RWPE2 (cell line): ENCODE measurements at places on chromosomes 13 and 19.

- no peak for DNase-seq
These were observed 55.5 kb downstream of the CYSLTR2 start for GRCh38 chr13:48709213-48709612.

DNA sequence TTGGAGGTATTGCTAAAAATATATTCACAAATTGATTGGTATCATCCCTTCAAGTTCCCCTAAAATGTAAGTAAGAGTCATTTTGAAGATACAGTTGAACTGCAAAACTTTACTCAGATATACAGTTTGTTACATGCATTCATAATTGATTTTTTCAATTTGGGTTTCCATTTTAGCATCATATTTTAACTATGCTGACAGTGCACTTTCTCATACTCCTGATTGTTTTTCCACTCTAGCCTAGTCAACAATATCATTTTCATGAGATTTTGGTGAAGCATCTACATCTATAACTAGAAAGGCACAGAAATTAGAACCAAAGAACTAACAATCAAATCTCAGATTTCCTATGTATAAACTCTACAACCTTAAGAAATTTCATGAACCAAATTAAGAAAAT, 2850.4 kb upstream of the PCDH20 start:
- DNase-seq = no peak

GRCh38 chr13:45332831-45333219, 8.2 kb downstream of the TPT1 start:
- DNase-seq = no peak

DNA sequence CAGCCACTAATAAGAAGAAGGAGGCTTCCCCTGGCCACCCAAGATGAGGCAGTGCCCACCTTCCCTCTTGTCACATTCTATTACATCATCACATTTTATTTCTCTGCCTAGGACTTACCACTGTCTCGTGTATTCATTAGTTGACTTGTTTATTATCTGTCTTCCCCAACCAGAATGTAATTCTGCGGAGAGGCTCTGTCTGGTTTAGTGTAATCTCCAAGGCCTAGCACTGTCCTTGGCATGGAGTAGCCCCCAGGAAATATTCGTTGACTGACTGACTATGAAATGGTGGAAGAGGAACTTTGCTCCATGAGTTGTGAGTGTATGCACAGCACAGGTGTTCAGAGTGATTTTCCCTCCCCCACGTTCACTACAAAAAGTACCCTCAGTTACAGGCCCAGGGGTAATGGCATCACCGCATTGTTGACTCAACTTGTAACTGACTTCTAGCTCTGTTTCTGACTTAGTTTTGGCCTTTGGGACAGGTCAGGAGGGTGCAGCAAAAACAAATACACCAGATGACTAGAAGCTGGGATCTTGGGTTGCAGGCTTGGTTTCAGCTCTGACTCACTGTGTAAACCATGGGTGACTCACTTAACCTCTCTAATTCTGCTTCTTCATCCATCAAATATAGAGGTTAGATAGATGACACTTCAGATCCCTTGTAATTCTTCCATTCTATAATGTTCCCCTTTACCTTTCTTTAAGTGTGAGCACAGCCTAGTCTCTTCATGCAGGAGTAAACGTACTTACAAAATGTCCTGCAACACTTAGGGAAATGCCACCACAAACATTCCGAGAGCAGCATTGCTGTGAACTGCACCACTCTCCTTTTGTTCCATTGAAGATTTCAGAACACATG, 229.7 kb downstream of the KCNRG start:
- DNase-seq = no peak

GRCh38 chr13:111037927-111038326, 77.2 kb upstream of the ARHGEF7 start:
- DNase-seq = no peak

GRCh38 chr19:13932911-13933393, 5.3 kb downstream of the PODNL1 start:
- no peak for DNase-seq

DNA sequence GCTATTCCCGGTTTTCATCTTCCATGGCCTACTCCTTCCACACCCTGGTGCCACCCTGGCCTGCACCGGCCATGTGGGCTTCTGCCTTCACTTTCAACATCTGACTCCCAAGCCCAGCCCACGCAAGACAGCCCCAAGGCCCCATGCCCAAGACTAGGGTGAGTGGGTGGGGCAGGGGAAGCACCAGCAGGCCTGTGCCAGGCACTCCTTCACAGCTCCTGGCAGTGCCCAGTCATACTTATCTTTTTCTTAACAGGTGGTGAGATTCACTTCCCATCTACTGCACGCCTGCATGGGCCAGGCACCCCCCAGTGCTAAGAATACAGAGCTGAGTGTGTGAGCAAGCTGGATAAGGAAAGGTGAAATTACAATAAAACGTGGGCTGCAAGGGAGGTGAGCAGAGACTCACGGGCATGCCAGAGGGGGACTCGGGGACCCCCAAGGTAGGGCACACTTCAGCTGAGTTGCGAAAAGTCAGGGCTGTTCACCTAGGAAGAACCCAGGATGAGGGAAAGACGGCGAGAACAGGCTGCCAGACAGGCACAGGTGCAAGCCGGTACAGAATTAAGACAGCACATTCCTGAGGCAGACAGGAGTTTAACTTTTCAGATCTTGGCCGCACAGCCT, 55.7 kb downstream of the COL4A1 start:
- no peak for DNase-seq

GRCh38 chr13:32381539-32381938, 46.4 kb downstream of the N4BP2L1 start:
- DNase-seq = no peak

- no peak for DNase-seq
These were observed 216.5 kb upstream of the SOX1 start for GRCh38 chr13:111850458-111850857.

- DNase-seq = no peak
These were observed 3.4 kb downstream of the ITGBL1 start for GRCh38 chr13:101455863-101456262.

DNA sequence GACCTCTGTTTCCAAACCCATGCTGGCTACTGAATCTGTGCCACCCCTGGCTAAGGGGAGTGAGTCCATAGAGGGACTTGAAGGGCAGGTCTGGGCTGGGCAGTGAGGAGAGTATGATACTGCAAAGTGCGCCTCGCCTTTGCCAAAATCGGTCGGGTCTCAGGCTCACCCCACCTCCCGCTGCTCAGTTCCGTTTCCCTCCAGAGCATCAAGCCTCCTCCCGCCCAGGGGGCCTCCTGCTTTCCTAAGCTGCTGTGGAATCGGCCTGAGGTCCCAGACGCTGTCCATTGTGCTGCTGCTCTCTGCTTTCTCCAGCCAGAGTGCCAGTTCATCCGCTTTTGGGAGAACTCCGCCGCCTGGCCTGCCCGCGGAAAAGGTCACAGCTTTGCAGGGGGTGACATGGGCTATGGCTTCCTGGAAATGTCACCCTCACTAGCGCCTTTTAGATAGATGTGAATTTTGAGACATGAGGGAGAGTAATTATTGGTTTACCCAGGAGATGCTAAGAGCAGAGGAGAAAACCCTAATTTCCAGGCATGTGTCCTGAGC, 1418.4 kb downstream of the UQCRFS1 start:
- no peak for DNase-seq

DNA sequence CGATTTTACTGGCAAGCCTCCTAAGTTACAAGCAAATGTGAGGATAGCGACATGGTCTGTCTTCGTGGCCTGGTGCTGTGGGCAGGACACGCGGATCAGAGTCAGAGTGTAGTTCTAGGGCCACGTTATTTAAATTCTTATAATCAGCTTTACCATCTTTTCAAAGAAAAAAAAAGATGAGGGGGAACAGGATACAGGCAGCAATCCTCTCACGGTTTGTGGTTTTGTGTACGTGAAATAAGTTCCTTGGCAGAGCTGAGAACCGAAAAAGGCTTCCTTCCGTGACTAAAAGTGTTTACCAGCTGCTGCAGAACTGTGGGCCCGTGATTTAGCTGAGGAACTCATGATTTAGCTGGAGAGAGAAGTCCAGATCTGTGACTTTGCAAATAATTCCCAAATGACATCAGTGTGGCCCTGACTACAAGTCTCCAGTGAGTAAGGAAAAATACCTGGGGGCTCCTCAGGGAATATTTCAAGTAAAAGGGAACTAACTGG, 27.2 kb downstream of the RCBTB2 start:
- DNase-seq = no peak

DNA sequence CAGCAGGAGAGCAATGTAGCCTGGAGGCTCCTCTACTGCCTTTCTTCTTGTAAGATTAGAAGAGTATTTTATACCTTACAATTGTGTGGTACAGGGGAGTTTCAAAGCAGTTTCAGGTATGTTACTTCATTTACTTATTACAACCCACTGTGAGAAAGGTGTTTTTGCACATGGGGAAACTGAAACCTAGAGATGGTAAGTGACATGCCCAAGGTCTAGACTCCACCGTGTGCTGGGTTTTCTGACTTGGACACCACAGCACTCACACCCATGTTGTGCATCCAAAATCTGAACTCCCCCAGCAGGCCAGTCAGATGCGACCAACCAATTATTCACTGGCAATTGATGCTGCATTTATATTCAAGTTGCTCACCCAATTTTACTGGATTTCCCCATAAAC, 22.8 kb downstream of the ERICH6B start:
- no peak for DNase-seq

GRCh38 chr19:46017095-46017429, 5.8 kb downstream of the PGLYRP1 start:
- no peak for DNase-seq

DNA sequence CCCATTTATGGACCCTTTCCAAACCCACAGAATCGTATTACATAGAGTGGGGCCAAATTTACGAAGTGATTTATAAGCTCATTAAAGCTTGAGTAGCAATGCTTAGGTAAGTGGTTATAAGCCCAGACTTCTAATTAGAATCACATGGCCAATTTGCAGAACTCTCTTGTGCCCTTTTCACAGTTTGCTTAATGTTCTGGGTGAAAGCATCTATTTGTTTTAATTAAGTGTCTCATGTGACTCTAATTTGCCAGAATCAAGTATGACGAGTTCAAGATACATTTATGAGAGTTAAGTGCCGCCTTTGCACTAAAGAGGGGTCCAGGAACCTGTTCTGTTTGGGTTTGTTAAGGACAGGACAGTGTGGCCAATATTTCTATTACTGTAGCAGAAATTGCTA, 46.0 kb upstream of the ZNF681 start:
- no peak for DNase-seq

- DNase-seq = no peak
These were observed 1004.3 kb downstream of the SLITRK5 start for GRCh38 chr13:88675347-88675996.

GRCh38 chr13:66275416-66275815, 954.7 kb downstream of the PCDH9 start:
- DNase-seq = no peak

DNA sequence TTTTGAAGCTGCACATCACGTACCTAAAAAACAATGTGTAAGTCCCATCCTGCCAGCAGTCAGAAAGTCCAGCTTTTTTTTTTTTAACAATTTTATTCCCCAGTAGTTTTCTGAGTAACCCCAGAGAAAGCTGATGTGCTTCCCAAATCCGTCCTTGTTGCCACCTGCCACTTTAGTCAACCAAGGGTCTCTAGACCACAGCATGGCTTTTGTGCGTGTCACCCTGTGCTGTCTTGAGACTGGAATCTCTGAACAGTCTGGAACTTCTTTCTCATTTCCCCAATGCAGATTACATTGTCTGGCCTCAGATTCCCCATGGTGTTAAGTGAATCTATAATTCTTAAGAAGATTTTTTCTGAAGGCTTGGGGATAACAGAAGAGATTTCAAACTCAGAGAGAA, 289.2 kb upstream of the KLF12 start:
- DNase-seq = no peak

- no peak for DNase-seq
These were observed 536 bp upstream of the AKAP8 start for GRCh38 chr19:15379999-15380647.
